H1 (cell line): ENCODE measurements at places on chromosomes 11 and 22. TPM values are rescaled to one million over a fixed set of nuclear protein-coding genes. Genes with fewer than 3 reads are reported as not detected.

Gene CBL
- 57.6 and 57.8 TPM in 2 replicates for total RNA-seq

Gene OR10A2
- total RNA-seq: not detected in 2 replicates

Gene OMP
- 0.75 TPM in 1 of 2 replicates, not detected in the other for total RNA-seq

Gene KDM4E
- total RNA-seq: not detected in 2 replicates

Gene OR8D4
- total RNA-seq: not detected in 2 replicates
